Kidney (tissue), 22 donors: ENCODE measurements at places on chromosomes 1 and 21. TPM values are rescaled to one million over a fixed set of nuclear protein-coding genes. Genes with fewer than 3 reads are reported as not detected.

- no peak for DNase-seq
Observed at GRCh38 chr1:95207223-95207935, 26.6 kb upstream of the RWDD3 start.

FAM72C gene
- total RNA-seq: 0.38 TPM

ILDR2 gene
- total RNA-seq: 5.9 TPM

- DNase-seq: no peak
Observed at GRCh38 chr1:207355060-207355459, 33.6 kb downstream of the CD55 start.

PIGV gene
- 13.8 TPM for total RNA-seq

- DNase-seq: no peak
Observed at GRCh38 chr1:54888080-54888733, 1.2 kb upstream of the DHCR24 start.

DNA sequence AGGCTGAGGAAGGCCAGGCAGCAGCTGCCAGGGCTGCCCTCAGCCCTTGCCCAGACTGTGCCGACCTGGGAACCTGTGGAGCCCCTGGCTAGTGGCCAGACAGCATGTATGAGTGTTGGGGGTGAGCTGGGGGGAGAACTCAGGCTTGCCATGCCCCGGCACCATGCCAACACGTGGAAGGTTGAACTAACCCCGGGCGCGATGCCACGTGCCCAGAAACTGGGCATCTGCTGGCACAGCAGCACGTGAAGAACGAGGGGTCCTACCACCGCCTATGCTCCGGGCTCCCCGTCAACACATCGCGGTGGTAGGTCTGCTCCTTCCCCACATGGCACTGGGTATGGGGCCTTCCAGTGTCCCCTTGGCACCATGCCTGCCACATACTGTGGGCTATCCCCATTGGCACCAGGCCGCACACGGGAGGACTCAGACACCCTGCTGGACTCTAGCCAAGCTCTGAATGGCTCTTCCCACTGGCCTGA is 68.7 kb downstream of the CASZ1 start:
- peak; percentile 75 for DNase-seq

SAMD13 gene
- 4.5 TPM for total RNA-seq

- DNase-seq: peak; percentile 40
Observed at GRCh38 chr1:107277022-107277421, 136.2 kb downstream of the NTNG1 start.

DNA sequence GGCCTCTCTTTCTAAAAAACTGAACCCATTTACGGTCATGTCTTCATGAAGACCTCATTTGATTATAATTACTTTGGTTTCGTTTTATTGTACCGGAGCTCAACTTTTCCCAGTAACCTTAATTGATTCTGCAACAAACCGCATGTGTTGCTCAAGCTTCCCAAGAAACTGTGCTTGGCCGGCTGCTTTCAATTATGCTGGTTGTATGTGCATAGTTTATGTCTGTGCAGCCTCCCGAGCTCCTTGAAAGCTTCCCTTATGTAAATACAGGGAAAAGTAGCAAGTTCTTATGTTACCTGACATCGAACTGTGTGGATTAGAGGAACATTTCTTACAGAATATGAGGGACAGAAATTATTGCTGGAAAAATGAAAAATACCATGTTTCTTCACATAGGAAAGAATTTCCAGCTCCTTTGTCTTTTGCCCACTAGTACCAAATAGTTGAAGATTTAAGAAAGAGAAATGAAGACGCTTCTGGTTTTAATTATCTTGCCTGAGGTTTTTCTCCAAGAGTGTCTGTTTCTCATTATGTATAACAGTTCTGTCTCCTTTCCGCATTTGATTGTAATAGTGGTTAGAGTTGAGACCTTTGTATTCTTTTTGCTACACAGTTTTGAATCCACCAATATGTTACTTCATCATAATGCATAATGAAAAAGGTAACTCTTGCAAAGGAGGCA is 2.1 kb downstream of the VCAM1 start:
- DNase-seq: no peak

TMCC2 gene
- 1.3 TPM for total RNA-seq

SGIP1 gene
- total RNA-seq: 11.2 TPM

CELA2B gene
- not detected for total RNA-seq

GRCh38 chr1:74463333-74463988 is 49.0 kb downstream of the LRRC53 start:
- DNase-seq: no peak

KIF26B gene
- total RNA-seq: 10.7 TPM

GRCh38 chr1:151372058-151372934 is at the start of gene SELENBP1:
SELENBP1 (minus strand) TSS chr1:151372705; CDS start chr1:151372641, 64 bp downstream.
- DNase-seq: peak; percentile 79

DNA sequence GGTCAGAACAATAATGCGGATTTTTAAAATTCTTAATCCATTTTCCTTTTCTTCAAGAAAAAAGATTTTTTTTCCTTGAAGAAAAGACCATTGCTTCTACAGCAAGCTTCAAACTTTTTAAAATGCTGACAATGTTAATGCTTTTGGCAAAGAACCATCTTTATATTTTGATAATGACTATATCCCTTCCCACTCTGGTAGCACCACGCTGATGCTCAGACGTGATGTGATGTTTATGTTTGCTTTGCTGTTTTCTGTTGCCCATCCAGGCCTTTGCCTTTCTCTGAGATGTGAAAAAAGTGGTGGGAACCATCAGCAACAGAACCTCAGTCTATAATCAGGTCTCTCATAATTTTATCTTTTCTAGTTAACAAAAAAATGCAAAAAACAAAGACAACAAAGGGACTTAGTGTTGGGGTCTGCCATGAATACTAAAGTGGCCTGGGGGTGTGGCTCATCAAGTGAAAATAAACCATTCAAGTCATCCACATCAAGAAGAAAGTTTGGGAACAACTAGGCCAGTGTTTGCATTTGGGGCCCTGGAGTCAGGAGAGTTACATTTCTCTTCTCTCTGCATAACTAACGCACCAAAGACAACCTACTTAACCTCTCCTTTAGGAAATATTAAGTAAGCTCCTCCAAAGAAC is 244.6 kb upstream of the DMRTA2 start:
- DNase-seq: no peak

GRCh38 chr1:154598871-154599635 is 8.9 kb downstream of the ADAR start:
- DNase-seq: no peak

DNA sequence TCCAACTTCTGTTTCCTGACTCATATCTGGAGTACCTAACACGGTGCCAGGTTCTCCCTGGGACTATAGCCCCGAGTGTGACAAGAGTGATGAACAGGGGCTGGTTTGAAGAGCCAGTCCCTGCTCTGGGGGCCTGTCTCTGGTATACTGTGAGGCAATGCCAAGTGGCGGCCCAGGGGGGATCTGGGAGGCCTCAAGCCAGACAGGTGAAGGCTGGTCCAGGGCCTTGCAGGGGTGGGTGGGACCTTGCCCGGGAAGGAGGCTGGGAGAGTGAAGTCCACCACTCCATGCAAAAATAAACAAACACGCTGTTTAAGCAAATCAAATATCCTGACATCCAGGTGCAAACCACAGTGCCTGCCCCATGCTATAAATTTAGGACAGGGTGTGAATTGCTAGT is 6.8 kb upstream of the PLXNA2 start:
- DNase-seq: no peak

GRCh38 chr1:96918406-96918805 is 196.8 kb downstream of the PTBP2 start:
- DNase-seq: no peak

SYNC gene
- total RNA-seq: 5.5 TPM

GRCh38 chr1:202081992-202082391 is 40.7 kb upstream of the GPR37L1 start:
- no peak for DNase-seq

DEPDC1 gene
- 0.63 TPM for total RNA-seq

FOXE3 gene
- not detected for total RNA-seq

DNA sequence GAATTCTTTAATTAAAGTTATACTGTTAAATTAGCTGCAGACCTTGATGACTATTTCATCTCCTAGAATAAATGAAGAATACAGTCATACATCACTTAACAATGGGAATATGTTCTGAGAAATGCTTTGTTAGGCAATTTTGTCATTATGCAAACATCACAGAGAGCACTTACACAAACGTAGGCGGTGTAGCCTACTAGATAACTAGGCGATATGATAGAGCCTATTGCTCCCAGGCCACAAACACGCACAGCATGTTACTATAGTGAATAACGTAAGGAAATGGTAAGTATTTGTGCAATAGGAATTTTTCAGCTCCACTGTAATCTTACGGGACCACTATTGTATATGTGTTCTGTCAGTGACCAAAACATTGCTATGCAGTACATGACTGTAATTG is 37.6 kb upstream of the DESI2 start:
- DNase-seq: no peak

GRCh38 chr21:41501919-41502318 is 6.0 kb downstream of the TMPRSS2 start:
- DNase-seq: no peak

- DNase-seq: no peak
Observed at GRCh38 chr1:155681776-155682175, 6.8 kb downstream of the YY1AP1 start.

- DNase-seq: no peak
Observed at GRCh38 chr21:34219334-34220060, 144.3 kb upstream of the KCNE2 start.

DNA sequence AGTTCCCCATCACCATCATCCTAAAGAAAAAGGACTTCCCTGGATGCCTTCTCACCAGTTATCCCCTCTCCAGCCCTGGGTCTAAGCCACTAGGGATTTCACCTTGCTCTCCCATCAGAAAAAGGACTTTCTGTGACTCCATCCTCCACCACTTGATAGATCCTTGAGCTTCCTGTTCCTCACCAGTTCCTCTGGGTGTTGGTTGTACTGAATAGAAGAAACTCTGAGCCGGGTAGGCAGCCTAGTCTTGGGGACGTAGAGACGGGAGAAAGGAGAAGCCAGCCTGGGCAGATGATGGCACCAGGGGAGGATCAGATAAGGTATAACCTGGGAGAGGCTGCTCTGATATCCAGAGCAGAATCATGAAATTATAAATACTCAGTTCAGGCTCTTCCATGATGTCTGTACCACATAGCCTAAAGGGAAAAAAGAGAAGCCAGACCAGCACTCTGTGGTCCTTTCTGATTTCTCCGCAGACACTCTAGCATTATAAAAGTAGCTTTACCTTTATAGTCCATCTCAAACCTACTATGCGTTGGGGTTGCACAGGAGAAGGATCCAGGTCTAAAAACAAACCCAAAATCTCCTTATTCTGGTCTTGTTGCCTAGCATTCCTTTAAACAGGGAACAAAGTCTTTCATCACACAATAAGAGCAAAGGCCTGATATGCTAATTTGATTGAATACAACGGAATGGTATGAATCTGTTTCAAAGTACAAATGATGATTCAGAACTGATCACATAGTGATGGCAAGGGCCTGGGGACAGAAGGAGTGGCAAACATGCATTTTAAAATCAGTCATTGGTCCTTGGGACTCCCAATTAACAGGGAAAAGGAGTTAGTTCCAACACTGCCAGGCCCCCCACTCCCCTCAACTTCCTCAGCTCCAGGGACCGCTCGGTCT is 1.2 kb upstream of the CD34 start:
- no peak for DNase-seq

DNA sequence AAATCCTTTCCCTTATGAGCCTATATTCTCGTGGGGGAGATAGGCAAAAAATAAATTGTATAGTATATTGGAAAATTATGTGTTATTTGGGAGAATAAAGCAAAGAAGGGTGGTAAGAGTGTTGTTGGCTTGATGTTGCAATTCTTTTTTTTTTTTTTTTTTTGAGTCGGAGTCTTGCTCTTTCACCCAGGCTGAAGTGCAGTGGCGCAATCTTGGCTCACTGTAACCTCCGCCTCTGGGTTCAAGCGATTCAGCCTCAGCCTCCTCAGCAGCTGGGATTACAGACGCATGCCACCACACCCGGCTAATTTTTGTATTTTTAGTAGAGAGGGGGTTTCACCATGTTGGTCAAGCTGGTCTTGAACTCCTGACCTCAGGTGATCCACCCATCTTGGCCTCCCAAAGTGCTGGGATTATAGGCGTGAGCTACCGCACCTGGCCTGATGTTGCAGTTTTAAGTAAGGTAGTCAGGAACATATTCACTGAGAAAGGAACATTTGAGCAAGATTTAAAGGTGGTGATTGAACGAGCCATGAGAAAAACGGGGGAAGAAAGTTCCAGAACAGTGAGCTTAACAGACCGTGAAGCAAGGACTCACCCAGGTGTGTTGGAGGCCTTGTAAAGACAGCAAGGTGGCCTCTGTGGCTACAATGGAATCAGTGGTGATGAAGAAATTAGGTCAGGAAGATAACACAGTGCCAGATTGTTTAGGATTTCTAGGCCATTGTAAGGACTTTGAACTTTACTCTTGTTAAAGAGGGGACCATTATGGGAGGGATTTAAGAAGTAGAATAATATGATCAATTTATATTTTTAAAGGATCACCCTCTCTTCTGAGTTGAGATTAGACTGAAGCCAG is 45.8 kb downstream of the RPRD2 start:
- no peak for DNase-seq

DNA sequence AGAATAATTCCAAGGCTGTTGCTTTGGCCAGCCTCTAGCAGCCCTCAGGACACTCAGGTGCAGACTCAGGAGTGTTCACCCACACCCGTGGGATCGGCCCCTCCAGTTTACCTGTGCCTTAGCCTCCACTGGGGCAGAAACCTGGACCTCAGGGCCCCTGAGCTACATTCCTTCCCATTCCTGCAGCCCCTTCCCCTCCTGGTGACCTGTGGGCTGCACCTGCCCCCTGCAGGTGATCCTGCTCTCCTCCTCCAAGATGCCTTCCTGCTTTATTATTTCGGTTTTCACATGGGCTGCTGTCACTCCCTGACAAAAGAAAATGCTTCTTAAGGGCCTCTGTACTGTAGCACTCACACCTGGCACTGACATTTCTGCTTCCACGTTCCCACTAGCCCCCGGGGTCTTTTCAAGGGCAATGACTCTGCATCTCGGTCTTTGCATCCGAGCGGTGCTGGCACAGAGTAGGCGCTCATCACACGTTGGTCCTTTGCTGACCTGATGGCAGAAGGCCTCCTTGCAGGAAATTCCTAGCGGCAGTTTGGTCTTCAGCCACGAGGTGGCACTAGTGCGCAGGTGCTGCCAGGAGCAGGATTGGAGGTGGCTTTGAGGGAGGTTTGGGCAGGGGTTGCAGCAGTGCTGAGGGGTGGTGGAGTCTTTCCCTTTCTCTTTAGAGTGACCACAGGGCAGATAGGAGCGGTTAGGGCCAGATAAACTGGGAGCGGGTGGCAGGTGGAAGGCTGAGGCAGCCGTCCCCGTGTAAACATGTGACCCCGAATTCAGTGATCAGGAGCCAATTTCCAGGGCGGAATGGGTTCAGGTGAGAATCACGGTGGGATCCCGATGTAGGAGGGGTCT is 25.3 kb upstream of the ETV3 start:
- peak; percentile 87 for DNase-seq

SERTAD4 gene
- 9.2 TPM for total RNA-seq

PIGR gene
- 841 TPM for total RNA-seq

MROH7 gene
- total RNA-seq: 5.4 TPM
